Activated naive CD8-positive, alpha-beta T cell treated with anti-CD3 and anti-CD28 coated beads, Interleukin-2, amount 50 U/mL, for 24 hours (primary cell): ENCODE measurements at places on chromosomes 3 and 15.
A peak's percentile ranks its signal among the peaks of the same experiment; 100 is the strongest.

DNA sequence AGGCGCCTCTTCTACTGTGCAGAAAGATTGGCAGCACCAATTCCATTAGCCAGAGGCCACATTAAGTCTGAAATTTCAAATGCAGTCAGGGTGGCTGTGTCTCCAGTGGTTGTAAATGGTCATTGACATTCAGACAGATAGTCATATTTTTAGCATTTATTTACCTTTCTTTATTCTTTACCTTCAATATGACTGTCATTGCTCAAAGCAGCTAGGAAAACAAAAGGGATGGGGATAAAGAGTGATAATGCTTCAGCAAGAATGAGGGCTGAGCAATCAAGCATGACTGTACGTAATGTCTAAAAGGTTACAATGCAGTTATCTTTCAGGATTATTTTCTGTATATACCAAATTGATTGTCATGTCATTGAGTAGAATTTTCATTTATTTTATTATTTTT, 360.4 kb downstream of the EFHB start:
- no peak for DNase-seq

DNA sequence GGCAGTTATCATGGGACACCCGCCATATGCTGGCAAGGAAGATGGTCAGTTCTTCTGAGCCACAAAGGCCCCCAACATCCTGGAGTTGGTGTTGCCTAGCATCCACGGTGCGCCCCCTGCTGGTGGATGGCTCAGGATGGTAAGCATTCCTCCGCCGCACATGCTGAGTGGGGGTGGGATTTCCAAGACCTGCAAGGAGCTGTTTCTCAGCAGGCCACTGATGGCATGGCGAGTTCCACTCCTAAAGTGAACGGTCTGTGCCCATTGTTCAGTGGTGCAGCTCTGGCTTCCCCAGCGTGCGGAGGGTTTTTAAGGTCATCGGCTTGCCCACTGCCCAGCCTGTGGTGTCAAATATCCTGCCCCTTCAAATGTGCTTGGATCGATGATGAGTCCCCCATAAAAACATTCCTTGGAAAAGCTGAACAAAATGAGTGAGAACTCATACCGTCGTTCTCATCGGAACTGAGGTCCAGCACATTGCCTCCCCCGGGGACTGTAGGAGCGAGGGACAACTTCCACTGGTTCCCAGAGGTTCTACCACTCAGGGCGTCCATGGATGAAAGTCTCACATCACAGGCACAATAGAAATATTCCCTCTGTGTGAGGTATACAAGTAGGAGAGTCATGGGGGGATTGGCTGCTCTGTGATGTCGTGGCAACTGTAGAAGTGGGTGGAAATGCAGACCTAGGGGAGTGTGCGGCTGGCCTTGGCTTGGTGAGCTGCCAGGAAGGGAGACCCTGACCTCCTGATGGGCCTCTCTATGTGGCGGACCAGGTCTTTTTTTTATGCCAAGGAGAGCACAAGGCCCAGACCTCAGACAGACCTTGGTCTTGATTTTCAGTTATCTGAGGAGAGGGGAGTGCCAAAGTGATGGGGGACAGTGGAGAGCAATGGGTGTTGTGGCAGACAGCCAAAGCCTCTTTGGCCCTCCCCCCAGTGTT, 102.0 kb downstream of the SNRPN start:
- DNase-seq: no peak

GRCh38 chr3:151379083-151379734, 5.3 kb downstream of the P2RY12 start:
- peak; percentile 13 for DNase-seq

DNA sequence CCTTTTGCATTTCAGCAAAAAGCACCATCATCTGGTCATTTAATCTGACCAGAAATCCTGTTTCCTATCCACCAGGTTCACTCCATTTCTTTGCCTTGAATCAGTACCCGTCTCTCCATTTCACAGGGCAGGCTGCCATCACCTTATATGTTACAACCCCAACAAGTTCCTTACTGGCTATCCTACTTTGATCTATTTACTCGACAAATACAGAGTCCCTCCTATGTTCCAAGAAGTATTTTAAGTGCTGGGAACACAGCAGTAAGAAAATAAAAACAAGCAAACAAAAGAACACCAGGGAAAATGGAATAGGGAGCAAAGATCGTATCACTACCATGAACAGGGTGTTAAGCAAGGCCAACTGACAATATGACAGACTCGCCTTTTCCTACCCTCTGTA, 295.2 kb upstream of the WNT5A start:
- no peak for DNase-seq

- DNase-seq: no peak
Observed at GRCh38 chr3:45100981-45101407, 45.2 kb downstream of the CDCP1 start.

DNA sequence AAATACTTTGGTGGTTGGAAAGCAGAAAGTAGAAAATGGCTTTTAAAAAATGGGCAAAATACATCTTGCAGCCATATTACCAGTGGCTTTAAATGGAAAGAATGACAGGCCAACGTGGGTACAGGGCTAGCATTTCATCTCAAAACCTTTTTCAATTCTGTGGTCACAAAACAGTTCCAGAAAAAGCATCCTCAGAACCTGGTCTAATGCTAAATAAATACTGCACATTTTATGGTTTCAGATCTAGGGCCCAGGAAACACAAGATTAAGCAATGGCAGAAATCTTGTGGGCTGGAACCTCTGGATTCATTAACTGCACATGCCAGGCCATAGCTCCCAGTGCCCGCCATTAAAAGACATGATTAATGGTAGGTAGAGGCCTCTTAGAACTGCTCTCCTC, 470.2 kb upstream of the RASGRP1 start:
- DNase-seq: no peak

- DNase-seq: no peak
Observed at GRCh38 chr3:172129498-172129849, 90.1 kb downstream of the FNDC3B start.

- no peak for DNase-seq
Observed at GRCh38 chr3:59426821-59427565, 377.2 kb upstream of the CFAP20DC start.

- DNase-seq: no peak
Observed at GRCh38 chr3:181561139-181562031, 150.3 kb upstream of the SOX2 start.

DNA sequence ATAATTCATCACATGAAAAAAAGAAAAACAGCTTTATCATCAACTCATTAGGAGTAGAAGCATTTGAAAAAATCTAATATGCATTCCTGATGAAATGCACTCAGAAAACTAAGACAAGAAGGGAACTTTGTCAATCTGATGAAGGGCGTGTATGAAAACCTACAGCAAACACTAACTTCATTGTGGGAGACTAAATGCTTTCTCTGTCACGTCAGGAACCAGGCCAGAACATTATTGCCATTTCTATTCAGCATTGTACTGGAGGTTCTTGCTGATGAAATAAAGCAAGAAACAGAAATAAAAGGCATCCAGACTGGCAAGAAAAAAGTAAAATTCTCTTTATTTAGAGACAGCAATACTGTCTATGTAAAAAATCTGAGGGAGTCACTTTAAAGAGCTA, 235.2 kb downstream of the GABRB3 start:
- no peak for DNase-seq

- DNase-seq: no peak
Observed at GRCh38 chr3:35900079-35900478, 260.8 kb downstream of the ARPP21 start.

- no peak for DNase-seq
Observed at GRCh38 chr3:171586274-171586673, 126.1 kb upstream of the TNIK start.

DNA sequence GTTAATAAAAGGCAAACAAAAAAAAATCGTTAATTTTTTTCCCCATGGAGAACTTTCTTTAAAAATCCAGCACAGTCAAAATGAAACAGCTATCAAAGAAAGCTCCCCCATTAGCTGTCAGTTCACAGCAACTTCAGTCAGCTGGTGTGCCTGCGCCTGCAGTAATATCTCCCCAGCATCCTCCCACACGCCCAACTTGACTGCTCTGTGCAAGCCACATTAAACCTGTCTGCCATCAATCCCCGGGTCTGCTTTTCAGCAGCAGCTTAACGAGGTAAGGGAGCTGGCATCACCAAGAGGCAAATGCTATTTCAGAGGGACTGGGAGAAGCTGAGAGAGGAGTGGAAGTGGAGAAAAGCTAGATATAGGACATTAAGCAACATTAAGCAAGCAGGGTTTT, 337.5 kb downstream of the GAP43 start:
- DNase-seq: no peak

DNA sequence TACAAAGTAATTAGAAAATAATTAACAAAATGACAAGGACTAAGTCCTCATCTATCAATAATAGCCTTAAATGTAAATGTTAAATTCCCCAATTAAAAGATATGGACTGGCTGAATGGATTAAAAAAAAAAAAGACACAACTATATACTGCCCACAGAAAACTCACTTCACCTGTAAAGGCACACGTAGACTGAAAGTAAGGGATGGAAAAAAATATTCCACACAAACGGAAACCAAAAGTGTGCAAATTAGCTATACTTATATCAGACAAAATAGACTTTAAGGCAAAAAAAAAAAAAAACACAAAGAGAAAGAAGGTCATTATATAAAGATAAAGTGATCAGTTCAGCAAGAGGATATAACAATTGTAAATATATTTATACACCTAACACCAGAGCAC, 111.4 kb upstream of the ZBED2 start:
- no peak for DNase-seq

DNA sequence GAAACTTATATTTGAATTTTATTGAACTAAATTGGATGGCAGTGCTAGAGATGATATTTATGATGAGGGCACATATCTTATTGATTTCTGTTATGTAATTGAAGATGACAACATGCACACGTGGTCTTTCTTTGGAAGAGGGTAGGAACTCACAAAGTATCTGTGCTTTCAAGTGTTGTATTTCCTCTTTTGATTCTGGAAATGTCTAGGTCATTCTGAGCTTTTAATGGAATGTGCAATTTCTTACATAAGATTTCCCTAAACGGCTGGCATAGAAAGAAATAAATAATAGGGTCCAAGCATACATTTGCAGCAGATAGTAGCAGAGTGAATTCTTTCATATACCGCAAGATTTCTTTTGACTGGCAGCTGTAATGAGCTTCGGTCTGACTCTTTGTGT, 10.1 kb upstream of the GPR171 start:
- no peak for DNase-seq

DNA sequence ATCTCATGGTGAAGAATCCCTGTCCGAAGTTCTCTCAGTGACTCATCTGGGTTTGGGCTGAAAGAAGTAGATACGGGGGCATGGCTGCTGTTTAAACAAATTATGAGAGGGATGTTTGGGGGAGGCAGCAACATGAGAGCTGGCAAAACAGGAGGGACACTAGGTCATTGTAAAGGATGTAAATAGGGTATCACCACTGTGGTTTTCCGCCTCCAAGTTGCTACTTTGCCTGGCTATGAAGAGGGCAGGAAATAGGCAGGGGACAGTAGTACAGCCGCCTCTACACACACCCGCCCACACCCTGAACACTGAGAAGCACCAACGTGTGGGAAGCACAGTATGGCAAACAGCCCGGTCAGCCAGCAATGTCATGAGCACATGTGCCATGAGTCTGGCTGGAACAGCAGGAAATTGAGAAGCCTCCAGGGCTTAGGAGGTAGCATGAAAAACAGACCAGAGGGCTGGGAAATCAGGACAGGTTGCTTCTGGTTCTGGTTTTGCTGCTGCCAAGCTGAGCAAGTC, 17.1 kb downstream of the HEXA start:
- DNase-seq: no peak

GRCh38 chr15:90231028-90232017, 2.4 kb downstream of the CIB1 start:
- peak; percentile 70 for DNase-seq

GRCh38 chr3:138688871-138689299, 80.3 kb downstream of the FAIM start:
- no peak for DNase-seq

DNA sequence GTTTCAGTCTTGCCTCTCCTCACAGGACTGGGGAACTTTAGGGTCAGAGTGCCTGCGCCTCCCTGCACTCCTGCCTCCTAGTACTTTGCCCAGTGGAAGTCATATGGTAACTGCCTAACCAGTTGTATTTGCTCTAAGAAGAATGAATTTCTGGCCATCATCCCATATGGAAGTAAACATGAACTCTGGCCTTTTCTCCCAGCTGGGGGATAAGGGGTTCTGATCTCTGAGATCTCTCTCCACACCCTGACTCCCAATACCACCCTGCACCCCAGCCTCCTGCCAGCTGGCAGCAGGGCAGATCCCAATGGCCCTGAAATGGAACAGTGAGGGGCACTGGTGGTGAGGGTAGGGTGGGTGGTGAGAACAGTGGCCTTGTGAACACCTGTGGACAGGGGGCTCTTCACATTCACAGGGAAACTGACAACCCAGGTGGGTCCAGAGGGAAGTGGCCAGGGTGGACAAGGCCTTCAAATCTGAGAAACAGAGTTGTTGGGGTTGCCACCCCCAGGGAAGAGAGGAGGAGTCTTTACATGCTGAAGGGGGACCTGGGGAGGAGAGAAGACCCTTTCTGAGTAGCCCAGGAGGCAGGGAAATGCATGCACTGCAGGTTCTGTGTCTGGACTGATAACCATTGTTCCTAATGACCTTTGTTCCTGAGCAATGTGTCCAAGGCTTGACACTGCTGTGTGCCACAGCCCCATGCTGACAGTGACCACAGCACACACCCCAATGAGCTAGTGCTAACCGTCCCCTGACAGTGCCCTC, 36.9 kb downstream of the RHCG start:
- DNase-seq: no peak

GRCh38 chr3:151011427-151011826, 38.9 kb upstream of the CLRN1 start:
- no peak for DNase-seq

- no peak for DNase-seq
Observed at GRCh38 chr3:169699070-169699469, 35.6 kb upstream of the MECOM start.

GRCh38 chr3:141405025-141405424, 36.7 kb downstream of the ZBTB38 start:
- DNase-seq: no peak

DNA sequence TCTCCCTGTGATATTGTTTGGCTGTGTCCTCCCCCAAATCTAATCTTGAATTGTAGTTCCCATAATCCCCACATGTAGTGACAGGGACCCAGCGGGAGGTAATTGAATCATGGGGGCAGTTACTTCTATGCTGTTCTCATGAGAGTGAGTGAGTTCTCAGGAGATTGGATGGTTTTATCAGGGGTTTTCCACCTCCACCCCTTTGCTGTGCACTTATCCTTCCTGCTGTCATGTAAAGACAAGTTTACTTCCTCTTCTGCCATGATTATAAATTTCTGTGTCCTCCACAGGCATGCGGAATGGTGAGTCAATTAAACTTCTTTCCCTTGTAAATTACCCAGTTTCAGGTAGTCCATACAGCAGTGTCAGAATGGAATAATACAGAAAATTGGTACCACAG, 24.7 kb downstream of the TUSC7 start:
- DNase-seq: no peak

GRCh38 chr3:70731046-70731445, 418.6 kb upstream of the MDFIC2 start:
- DNase-seq: no peak
